ENCODE measurements at places on chromosomes 1 and 21.
A peak's percentile ranks its signal among the peaks of the same experiment; 100 is the strongest.

DNA sequence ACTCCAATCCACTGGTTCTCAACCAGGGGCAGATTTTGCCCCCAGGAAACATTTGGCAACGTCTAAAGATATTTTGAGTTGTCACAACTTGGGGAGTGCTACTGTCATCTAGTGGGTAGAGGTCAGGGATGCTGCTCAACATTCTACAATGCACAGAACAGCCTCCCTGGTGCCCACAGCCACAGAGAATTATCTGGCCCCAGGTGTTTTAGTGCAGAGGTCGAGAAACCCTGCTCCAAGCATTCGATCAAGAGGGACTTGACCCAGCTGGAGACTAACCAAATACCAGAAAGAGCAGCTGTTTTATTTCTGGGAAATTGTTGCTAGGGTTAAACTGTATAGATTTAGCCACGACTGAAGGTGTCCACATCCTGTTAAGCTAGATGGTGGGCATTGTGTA lies 19.2 kb downstream of the CD247 start:
- no peak for DNase-seq

DNA sequence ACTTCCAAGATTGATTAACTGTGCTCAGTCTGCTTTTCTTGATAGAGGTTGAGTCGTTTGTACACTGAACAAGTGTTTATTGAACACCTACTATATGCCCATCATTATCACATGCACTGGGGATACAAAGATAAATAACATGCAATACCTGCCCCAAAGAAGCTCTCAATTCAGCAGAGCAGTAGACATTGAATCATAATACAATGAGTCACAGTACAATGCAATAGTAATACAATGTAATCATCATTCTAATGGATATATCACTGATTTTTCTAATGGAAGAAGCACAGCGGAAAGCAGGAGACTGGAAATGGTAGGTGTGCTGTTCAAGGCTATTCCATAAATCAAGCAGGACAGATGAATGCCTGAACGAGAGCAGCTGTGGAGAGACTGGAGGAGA lies 3.7 kb upstream of the SEC16B start:
- no peak for DNase-seq

- DNase-seq, result no peak
Measured at GRCh38 chr1:96843196-96843595, 121.6 kb downstream of the PTBP2 start.

DNA sequence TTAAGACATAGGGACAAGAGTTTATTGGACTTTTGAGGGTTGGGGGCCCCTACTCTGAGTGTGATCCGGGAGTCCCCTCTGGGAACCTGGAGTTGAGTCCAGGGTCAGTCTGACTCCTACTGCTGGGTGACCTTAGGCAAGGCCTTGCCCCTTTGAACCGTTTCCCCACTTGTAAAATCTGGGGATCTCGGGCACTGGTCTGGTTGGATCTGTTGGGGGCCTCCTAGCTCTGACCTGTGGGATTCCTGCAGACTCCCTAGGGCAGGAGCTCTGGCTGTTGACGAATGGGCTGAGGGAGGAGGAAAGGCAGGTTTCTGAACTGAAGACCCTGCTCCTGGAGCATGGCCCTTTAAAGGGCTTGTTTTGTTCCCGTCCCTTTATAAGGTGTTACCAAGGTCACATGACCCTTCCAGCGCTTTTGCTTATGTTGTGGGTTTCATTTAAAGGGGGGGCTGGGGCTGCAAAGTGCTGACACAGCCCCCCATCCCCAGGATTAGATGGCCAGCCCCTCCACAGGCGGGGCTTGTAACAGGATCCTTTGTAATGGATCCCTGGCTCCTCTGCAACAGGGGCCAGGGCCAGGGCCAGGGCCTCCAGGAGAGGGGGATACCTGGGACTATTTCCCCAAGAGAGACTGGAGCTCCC lies 50.7 kb downstream of the YARS1 start:
- no peak for DNase-seq

DNA sequence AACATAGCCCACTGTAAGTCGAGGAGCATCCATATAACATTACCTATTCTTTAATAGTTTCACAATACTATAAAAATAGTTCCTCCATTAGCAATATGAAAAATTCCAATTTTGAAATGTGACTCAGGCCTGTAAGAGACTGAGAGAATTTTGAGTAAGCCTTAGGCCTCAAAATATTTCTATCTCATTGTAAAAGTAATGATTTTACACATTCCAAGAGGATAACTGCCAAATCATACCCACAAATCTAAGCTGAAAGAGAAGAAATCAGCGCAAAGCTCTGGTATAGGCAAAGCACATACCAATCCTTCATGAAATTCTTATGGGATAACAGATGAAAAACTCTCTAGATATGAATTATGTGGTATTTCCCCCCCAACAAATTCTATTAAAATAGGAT lies 144.1 kb downstream of the CDC42BPA start:
- no peak for DNase-seq

GRCh38 chr1:91004145-91004544 lies 17.7 kb downstream of the ZNF644 start:
- no peak for DNase-seq

- no peak for DNase-seq
Measured at GRCh38 chr1:64484651-64485050, 14.7 kb downstream of the CACHD1 start.

DNA sequence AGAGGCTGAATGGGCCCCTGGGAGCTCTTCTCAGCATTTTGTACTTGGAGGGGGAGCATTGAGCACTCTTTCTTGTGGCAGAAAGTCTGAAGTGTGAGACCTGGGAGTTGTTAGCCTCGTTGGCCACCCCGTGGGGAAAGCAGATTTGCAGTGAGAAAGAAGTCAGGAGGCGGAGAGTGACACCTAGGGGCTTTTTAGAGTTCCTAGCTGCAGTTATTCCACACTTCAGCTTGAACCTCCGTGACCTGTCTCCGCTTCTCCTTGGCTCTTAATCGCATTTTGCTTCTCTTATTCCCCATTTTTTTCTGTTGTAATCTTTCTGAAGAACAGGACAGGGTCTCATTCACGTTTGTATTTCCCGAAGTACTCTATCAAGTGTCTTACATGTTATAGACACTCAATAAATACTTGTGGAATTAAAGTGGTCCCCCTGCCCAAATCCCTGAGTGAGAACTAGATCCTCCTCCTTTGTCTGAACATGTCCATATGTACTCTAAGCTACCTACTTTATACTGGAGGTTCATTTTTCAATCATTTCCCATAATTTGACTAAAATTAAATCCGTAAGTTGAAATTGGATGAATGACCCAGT lies 14.5 kb upstream of the C1orf141 start:
- DNase-seq, result peak; percentile 74

GRCh38 chr1:34746785-34747637 lies 7.8 kb upstream of the GJB5 start:
- DNase-seq, result no peak

DNA sequence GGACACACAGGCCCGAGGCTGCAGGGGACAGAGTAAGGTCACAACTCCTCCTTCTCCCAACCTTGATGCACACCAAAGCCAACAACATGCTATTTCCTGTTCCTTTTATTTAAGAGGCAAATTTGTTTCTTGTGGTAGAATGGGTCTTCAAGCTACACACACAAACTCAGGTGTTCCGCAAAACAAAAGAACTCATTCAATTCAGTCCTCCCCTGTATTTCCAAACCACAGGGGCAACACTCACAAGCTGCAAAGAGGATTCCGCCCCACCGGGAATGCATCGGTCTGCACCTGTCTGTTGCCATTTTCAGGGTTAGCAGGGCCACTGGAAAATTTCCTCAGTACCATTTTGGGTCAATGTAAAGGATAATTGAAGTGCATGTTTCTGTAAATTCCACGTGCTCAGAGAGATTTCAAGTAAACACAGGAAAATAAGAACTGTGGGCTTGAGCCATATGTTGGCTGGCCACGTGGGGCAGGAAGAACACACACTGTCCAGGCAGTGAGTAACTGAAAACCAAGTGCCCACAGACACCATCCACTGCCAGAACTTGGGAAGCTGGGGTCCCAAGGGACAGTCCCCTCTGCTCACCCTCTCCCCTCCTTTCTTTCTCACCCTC lies 145.2 kb upstream of the ERG start:
- no peak for DNase-seq

DNA sequence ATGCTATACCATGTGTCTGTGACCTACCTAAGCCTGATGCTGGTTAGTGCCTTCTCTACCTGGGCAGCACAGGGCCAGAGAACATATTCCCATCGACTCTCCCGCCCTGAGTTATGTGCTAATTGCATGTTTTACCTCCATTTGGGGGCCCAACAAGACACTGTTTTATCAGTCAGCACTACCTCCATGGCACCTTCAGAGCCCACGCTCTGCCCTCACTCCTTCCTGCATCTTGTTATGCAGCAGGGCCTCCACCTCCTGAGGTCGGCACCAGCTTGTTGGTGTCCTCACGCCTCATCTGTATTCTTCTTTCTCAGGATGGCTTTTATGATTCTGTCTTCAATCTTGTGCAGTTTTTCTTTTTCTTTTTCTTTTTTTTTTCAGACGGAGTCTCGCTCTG lies 11.9 kb downstream of the WNT9A start:
- DNase-seq, result no peak

GRCh38 chr1:1536938-1537546 lies 3.4 kb downstream of the TMEM240 start:
- no peak for DNase-seq

GRCh38 chr1:209896346-209896745 lies 41.7 kb upstream of the SYT14 start:
- DNase-seq, result no peak

DNA sequence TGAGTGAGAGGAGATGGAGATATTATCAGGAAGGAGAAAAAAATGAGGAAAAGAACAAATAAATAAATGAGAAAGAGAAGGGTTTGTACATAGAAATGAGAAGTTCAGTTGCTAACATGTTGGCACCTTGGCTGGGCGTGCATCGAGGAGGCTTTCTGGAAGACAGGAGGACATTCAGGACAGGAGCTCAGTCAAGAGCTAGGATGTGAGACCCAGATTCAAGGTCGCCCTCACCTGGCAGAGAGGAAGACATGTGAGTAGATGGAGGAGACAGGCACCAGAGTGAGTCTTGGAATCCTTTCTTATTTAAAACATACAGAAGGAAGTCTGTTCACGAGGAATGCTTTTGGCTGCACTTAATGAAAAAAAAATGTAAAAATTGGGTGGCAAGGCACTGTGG lies 640.9 kb downstream of the NPHP4 start:
- no peak for DNase-seq

GRCh38 chr1:210731193-210731592 lies 402.5 kb downstream of the HHAT start:
- DNase-seq, result no peak

DNA sequence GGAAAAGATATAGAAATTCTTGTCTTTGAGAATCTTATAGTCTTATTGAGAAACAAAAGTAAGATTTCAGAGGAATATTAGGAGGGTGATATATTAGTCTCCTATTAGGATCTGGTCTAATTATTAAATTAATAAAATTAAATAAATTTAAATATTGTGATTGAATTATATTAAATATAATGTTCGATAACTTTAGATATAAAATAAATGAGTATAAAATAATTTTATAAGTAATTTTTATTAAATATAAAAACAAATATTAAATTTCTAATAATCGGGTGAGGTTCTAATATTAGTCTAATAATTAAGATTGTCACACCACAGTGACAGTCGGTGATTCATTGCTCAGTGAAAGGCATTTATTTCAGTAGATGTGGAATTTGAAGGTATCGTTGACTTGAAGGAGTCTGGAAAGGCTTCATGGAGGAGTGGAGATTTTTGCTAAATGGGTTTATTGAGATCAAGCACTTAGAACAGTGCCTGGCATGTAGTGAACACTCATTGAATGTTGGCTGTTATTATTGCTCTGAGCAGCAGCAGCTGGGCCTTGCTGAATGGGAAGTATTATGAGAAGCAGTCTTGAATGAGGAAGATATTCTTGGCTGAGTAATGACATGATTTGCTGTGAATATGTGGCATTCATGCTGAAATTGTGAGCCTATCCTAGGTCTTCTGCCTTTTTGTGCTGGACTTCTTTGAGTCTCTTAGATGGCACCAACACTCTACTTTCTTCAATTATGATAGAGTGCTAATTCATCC lies 74.6 kb downstream of the USP25 start:
- no peak for DNase-seq

- DNase-seq, result no peak
Measured at GRCh38 chr1:7052701-7053100, 267.4 kb downstream of the CAMTA1 start.

DNA sequence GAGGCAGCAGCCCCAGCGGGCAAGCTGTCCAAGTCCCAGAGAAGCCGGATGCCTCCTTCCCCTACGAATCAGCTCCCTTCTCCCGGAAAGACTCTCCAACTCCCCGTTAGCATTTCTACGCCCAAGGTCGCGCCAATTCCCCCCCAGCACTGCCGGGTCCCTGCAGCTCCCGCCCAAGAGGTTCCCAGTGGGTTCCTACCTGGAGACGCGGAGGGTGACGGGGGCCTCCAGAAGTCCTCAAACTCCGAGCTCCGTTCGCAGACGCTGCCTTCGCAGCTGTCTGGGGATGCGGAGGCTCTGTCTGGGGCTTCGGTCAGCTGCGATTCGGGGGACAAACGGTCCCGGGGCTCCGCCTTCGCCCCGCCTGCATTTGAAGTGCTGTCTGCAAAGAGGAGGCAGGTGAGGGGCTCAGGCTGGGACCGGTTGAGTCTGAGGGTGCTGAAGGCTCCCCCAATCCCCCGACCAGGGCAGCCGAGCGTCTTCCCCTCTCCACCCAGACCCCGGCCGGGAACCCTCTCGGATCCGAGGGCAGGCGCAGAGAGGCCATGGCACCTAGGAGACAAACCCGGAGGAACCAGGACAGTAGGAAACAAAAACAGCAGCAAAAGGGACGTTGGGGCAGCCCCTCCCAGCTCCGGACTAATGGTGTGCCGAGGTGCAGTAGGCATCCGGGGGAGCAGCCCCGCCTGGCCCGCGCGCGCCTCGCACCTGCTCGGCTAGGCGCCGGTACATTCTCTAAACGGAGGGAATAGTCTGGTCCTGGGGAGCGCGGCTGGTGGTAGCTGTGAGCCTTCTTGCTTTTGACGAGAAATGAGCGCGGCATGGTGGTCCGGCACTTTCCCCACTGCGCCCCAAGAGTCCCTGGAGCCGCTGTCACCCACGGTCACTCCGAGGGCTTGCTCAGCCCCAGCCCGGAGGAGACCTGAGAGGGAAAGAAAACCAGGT lies 3.8 kb downstream of the GFI1 start:
- no peak for DNase-seq

DNA sequence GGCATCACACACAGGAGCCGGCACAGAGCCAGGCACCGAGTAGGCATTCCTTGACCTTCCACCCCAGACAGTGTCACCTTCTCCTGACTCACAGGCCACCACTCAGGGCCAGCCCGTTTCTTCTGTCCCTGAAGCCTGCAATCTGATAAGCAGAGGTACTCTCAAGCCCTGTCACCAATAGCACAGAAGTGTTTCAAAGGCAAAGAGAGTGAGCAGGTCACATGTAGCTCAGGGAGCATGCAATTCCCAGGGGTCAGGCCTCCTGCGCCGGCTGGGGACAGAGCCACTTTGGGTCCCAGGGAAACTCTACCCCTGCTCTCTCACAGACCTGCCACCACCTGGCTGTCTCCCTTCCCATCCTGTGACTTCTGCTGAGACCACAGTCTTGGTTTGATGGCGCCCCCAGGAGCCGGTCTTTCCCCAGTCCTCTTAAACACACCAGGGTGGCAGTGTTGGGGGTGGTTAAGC lies 13.2 kb downstream of the CAPN9 start:
- DNase-seq, result no peak

GRCh38 chr1:114700036-114700600 lies 4.8 kb upstream of the AMPD1 start:
- DNase-seq, result no peak

- no peak for DNase-seq
Measured at GRCh38 chr1:9782116-9782751, 41.5 kb downstream of the CLSTN1 start.

GRCh38 chr1:103942029-103942428 lies 192.3 kb downstream of the AMY1C start:
- DNase-seq, result no peak

- no peak for DNase-seq
Measured at GRCh38 chr1:247551721-247552120, 2.8 kb downstream of the GCSAML start.
